HCT116 (cell line): ENCODE measurements at places on chromosomes 7 and 10.

DNA sequence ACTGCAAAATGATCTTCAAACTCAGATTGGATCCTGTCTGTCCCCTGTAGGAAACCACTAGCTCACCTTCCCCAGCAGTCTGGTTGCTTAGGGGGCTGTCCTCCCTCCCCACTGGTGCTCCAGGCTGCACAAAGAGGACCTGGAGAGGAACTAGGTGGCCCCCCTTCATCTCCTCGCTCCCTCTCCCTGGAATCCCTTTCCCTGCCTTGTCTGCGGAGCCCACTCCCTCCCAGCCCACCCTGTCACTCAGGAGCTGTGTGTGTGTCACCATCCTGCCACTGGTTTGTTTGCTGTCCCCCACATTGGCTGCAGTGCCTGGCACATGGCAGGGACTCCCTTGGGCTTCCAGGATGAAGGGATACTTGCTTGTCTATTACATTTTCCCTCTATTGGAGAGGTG is 35.5 kb upstream of the ZMIZ2 start:
- DNase-seq = no peak

- DNase-seq = no peak
Measured at GRCh38 chr10:5096108-5096507, 1.9 kb downstream of the AKR1C3 start.

- no peak for DNase-seq
Measured at GRCh38 chr7:155921804-155922066, 109.5 kb upstream of the SHH start.

GRCh38 chr7:133654547-133654946 is 401.7 kb downstream of the EXOC4 start:
- DNase-seq = no peak

DNA sequence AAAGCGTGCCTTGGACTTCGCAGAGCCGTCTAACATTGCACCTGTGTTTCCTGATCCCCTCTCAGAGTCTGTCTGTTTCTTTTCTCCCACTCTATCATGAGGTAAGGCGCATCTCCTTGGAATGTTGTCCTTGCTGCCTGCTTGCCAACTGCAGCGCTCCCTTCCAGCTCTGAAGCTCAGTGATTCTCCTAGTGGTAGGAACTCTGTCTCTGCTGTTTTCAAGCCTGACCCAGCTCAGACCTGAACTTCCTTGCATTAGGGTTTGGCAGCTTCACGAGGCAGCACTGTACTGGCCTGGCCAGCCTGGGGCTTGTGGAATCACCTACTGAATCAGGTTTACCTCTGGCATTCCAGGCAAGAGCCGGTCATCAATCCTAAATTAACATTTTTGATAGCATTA is 123.9 kb downstream of the CREB5 start:
- peak; percentile 23 for DNase-seq

- DNase-seq = no peak
Measured at GRCh38 chr7:29607889-29608288, 44.3 kb downstream of the PRR15 start.

DNA sequence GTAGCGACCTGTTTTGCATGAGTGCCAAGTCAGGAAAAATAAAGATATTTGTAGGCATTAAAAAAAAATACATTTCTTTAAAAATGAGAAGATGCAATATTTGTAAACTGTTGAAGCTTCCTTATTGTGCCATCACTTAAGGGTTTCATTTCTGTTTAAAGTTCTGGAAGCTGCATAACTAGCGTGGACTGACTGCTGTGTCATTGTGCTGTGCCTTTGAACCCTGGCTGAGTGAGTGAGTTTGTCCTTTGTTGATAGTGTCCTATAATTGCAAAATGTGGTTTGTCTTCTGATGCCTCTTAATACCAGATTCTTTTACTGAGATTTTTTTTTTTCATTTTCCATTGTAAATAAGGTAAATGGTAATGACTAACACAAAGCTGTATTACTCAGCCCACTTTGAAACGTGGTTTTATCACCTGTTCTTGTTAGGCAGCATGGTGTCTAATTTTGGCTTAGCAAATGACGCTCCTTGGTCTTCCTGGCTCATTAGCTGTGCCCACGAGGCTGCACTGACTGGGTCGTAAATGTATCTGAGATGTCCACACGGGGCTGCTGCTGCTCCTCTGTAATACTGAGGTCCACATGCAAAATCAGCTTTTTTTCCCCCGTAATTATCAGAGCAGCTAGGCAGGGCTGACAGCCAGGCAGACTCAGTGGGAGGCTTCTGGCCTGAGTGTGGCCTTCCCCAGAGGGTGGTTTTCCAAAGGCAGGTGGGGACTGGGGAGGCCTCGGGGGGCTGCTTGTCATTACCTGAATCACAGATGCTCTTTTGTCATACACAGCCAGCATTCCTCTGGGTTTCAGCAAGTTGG is 14.8 kb downstream of the ZSCAN25 start:
- no peak for DNase-seq

- DNase-seq = no peak
Measured at GRCh38 chr10:3408603-3409365, 236.2 kb upstream of the PITRM1 start.
